ENCODE measurements at places on chromosomes 2 and 18.

GRCh38 chr2:155815275-155815674, 517.2 kb downstream of the NR4A2 start:
- no peak for DNase-seq

GRCh38 chr2:73103018-73103542, 9.7 kb downstream of the RAB11FIP5 start:
- DNase-seq: no peak

- no peak for DNase-seq
These were observed 8.9 kb downstream of the RAB31 start for GRCh38 chr18:9716780-9717563.

- no peak for DNase-seq
These were observed 120.3 kb downstream of the TTC27 start for GRCh38 chr2:32748158-32748557.

DNA sequence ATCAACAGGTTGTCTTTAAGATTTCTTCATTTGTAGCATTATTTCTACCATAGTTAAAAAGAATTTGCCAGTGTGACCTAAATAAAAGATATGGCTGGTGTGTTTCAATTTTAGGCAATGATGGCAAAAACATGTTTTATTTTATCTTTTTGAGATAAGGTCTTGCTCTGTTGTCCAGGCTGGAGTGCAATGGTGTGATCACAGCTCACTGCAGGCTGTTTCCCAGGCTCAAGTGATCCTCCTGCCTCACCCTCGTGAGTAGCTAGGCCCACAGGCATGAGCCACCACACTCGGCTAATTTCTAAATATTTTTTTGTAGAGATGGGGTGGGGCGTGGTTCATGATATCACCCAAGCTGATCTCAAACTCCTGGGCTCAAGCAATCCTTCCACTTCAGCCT, 47.0 kb upstream of the COBLL1 start:
- no peak for DNase-seq

DNA sequence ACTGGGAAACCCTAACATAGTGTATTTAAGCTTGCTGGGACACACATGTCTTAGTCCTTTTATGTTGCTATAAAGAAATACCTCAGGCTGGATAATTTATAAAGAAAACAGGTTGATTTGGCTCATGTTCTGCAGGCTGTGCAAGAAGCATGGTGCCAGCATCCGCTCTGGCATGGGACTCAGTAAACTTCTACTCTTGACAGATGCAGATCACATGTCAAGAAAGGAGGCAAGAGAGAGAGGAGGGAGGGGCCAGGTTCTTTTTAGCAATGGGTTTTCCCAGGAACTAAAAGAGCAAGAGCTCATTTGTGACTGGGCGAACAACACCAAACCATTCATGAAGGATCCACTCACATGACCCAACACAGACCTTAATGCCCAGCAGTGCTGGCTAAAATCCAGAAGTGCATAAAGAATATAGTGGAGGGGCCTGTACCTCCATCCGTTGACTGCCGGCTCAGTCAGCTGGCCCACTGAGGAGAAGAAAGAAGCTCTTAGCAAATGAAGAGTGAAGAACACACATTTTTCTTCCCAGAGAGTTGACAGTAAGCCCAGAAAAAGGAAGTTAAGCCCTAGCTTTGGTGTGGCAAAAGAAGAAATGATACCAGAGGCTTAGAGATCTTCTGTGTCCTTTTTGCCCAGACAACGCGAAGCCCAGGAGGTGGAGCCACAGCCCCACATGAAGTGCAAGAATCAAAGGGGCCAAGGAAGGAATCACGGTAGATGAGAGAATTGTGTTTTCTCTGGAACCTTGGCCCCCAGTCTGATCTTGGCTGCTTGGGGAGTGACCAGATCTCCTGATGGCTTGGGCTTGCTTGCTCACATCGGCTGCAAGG, 183.5 kb upstream of the FAM98A start:
- DNase-seq: no peak

DNA sequence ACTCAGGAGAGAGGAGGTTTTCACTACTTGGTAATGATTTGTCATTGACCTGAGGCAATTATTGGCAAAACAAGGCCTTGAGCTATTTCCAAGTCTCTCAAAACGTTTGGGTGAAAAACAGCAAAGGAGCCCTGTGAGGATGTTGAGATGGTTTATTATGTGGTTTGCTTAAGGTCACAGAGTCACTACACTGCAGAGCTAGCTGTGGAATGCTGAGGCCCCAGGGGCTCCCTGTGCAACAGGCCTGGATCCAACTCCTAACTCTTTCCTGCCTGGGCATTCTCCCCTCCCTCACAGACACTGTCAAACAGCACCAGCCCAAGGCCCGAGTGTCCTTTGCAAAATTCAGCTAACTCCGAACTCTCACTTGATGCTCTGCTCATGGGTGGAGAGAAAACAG, 754.6 kb upstream of the SOX11 start:
- DNase-seq: no peak

DNA sequence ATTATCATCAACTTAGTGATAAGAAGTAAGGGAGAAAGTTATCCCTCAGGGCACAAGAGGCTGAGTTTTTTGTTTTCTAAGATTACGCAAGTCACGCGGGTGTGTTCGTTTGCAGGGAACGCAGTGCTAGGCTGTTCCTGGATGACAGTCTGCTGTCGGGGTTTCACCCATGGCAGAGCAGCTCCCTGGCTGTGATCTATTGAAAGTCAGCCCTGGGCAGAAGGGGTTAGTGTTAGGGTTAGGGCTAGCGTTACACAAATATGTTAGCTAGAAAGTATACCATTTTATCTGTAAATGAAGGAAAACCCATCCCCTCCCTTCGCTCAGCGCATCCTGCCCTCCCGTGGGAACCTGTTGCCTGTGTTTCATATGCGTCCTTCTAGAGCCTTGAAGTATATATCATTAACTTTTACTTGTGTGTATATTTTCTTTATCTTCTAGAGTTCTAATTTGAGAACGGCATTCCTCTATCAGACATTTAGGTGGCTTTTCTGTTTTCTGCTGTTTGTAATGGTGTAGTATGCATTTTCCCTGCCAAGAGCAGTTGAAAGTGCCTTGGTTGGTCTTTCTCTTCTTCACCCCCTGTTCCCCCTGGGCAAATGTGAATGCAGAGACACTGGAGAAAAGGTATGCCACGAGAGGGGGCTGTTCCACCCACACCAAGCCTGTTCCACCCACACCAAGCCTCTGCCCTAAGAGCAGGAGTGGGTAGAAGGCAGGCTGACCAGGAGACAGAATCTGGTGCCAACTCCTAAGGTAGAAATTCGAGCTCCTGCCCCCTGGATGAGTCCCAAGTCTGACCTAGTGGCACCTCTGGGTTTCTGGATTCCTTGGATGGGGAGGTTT, 47.0 kb downstream of the ARMC9 start:
- DNase-seq: no peak

DNA sequence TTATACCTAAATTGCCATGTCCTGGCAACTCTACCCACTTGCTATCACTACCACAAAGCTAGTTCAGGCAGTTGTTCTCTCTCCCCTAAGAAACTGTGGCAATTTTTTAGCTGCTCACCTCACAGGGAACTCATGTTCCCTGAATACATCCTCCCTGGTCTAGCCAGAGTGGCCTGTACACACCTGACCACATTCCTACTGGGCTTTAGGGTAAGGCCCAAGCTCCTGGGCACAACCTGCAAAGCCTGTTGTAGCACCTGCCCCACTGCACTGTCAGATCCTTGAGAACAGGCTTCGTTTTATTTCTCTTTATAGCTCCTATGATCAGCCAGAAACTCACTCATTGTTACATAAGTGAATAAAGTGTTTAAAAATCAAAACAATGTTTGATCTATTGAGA, 21.5 kb downstream of the CNGA3 start:
- DNase-seq: no peak

- DNase-seq: peak; percentile 32
These were observed 208.0 kb downstream of the TFCP2L1 start for GRCh38 chr2:121076885-121077549.

DNA sequence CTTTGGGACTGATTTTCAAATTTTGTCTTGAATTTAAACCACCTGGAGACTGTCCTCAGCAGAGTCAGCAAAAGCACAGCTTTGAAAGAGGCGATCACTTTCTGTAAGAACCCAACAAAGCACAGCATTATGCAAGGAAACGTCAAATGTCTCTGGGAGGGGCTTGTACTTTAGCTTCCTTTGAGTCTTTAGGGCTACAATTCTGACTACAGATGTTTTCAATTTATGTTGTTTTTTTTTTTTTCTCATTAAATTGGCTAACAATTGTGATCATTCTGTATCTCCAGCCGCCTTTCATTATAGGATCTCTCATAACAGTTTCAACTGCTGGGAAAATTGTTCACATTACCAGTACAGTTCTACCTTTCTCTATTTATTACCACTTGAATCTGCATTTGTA, 48.3 kb downstream of the COL3A1 start:
- DNase-seq: no peak

- no peak for DNase-seq
These were observed 27.2 kb downstream of the CD28 start for GRCh38 chr2:203733684-203734083.

GRCh38 chr2:199977984-199978415, 22.6 kb downstream of the MAIP1 start:
- no peak for DNase-seq

DNA sequence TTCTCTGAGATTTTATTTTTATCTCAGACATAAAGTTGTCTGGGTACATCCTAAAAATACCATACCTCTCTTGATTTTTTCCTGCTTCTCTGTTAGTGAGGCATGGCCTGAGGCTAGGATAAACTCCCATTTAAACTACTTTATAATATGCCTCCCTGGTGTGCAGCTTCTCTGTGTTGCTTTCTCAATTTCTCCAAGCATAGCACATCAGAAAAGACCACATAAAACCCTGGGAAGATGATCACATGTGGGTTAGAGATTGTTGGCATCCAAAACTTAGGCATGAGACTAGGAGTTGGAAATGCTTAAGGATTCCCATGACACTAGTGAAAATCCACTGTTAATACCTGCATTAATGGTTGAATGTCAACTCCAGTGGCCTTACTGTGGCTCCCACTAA, 254.6 kb downstream of the RND3 start:
- DNase-seq: no peak

- DNase-seq: no peak
These were observed 68.9 kb downstream of the DIPK1C start for GRCh38 chr18:74388227-74388626.

DNA sequence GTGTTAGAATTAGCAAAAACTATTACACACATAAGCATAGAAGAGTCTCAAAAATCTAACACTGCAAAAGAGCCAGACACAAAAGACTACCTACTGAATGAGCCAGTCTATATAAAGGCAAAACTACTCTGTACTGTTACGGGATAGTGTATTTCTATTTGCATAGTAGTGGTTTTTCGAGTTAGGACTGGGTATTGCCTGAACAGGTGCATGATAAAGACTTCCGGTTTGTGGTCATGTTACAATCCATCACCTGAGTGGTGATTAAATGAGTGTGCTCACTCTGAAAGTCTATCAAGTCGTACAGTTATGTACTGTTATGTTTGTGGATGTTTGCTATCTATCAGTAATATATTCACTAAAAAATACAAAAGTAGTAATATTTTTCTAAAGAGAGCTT, 523.3 kb upstream of the SYT4 start:
- DNase-seq: no peak

GRCh38 chr18:3525870-3526420, 76.0 kb downstream of the TGIF1 start:
- no peak for DNase-seq

DNA sequence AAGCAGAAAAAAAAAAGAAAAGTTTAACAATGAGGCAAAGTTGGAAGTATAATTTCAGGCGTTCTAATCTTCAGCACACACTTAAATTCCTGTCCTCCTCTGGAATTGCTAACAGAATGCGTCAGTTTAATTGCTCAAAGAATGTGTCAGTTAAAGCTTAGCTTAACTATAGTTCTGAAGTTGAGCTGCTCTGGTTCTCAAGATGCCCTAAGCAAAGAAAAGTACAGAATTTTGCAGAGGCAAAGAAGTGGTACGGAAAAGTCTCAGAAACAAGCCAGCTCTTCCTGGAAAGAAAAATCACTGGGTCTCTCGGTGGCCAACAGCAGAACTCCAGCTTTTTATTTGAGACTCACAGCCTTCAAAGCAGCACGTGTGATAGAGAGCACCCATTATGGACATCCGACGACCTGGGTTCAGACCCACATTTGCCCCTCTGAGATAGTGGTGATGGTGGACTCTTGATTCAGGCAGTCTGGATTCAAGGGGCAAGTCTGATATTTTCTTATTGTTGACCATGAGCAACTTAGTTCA, 22.2 kb upstream of the MYO3B start:
- DNase-seq: no peak

DNA sequence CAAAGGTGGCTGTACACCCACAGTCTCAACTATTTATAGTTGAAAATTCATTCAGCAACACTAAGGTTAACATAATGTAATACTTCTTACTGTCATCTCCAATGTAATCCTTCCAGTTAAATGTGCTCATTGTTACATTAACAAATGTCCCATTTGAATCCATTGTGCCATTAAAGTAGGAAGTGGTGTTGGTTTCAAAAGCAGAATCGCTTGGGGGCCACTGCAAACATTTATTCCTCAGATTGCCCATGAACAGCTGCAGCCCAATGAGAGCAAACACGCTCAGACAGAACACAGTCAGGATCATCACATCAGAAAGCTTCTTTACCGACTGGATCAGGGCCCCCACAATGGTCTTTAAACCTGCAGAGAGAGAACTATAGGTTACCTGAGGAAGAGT, 41.4 kb downstream of the SCN3A start:
- DNase-seq: no peak

GRCh38 chr2:206558492-206558891, 83.8 kb upstream of the FAM237A start:
- no peak for DNase-seq

DNA sequence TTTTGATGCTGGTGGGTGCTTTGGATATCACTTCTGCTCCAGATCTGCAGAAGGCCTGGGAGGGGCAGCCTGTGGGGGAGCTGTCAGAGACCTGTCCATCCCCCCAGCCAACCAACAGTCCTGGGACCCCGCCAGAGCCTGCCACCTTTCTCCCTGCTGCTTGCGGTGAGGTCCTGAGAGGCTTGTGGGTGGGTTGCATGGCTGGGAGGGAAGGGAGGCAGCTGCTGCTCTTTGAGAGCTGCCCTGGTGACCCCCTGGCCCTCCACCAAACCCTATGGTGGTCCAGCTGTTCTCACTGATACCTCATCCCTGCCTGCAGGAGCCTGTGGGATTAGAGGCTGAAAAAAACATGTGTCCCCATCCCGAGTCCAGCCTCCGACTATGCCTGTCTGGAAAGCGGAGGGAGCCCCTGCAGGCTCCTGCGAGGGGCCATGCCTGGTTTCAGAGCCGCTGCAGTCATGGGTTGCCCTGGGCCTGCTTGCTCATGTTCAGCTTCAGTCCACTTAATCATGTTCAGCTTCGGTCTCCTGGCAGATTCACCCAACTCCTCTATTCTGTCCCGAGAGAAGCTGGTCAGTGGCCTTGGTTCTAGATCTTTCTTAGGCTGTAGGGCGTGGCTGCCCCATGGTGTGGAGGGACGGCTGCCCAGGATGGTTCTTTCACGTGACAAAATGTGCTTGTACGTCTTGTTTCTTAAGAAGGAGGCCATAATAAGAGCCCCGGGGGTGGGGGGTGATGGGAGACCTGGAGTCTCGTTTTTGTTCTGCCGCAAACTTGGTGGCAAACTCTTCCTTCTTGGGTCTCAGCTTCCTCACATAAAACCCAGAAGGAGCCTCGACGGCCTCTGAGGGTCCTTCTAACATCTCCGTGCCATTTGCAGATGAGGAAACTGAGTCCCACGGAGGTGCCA, 98.5 kb downstream of the CTIF start:
- DNase-seq: no peak

GRCh38 chr2:240615396-240615795, 9.9 kb upstream of the GPR35 start:
- no peak for DNase-seq

Data from stimulated activated CD4-positive, alpha-beta T cell treated with anti-CD3 and anti-CD28 coated beads, Interleukin-1b, Interleukin-23, amount 100 ng/mL, for 4 hours (primary cell).